Psoas muscle (tissue), 8 donors: ENCODE measurements at places on chromosomes 11 and 22. TPM values are rescaled to one million over a fixed set of nuclear protein-coding genes. Genes with fewer than 3 reads are reported as not detected.

The APOBEC3B gene
- total RNA-seq = 0.30 TPM

The OR8G1 gene
- total RNA-seq = not detected

The TYR gene
- not detected for total RNA-seq

The MIOX gene
- total RNA-seq = not detected

The NCAPD3 gene
- 5.3 TPM for total RNA-seq

The LYVE1 gene
- 37.0 TPM for total RNA-seq

The HMOX1 gene
- 75.0 TPM for total RNA-seq

The TCN2 gene
- total RNA-seq = 8.4 TPM

The CD6 gene
- total RNA-seq = 0.44 TPM

The RCOR2 gene
- total RNA-seq = 0.28 TPM

The FAM168A gene
- total RNA-seq = 13.8 TPM

The ARAP1 gene
- 19.1 TPM for total RNA-seq

The UBQLNL gene
- total RNA-seq = not detected

The MPEG1 gene
- total RNA-seq = 5.3 TPM

The TTC36 gene
- not detected for total RNA-seq

The PLEKHB1 gene
- total RNA-seq = 11.1 TPM

The PDE2A gene
- 6.0 TPM for total RNA-seq

The KRTAP5-1 gene
- total RNA-seq = not detected

The PGR gene
- 0.42 TPM for total RNA-seq

The ADM gene
- 73.3 TPM for total RNA-seq

The GAS2L1 gene
- 4.6 TPM for total RNA-seq

The MYRF gene
- total RNA-seq = 0.24 TPM

The ZPR1 gene
- 57.0 TPM for total RNA-seq

The APOA1 gene
- 0.58 TPM for total RNA-seq

The HTR3A gene
- total RNA-seq = not detected

The SLC22A12 gene
- total RNA-seq = not detected

The PAX6 gene
- not detected for total RNA-seq

The ACAT1 gene
- 263 TPM for total RNA-seq

The ACR gene
- not detected for total RNA-seq

The CDC42EP2 gene
- 7.3 TPM for total RNA-seq

The GGTLC2 gene
- total RNA-seq = not detected

The BEST1 gene
- 2.1 TPM for total RNA-seq

The CARD10 gene
- 4.4 TPM for total RNA-seq

The TNRC6B gene
- 32.5 TPM for total RNA-seq

The TMA7B gene
- not detected for total RNA-seq

The TRIM48 gene
- not detected for total RNA-seq

The MCAT gene
- total RNA-seq = 21.7 TPM

The CCDC81 gene
- total RNA-seq = 0.41 TPM

The TPBGL gene
- total RNA-seq = 0.11 TPM

The RTL10 gene
- 8.2 TPM for total RNA-seq
